CD4-positive, alpha-beta T cell treated with Interleukin-17A for 4 hours (primary cell): ENCODE measurements at places on chromosomes 3 and 15.

DNA sequence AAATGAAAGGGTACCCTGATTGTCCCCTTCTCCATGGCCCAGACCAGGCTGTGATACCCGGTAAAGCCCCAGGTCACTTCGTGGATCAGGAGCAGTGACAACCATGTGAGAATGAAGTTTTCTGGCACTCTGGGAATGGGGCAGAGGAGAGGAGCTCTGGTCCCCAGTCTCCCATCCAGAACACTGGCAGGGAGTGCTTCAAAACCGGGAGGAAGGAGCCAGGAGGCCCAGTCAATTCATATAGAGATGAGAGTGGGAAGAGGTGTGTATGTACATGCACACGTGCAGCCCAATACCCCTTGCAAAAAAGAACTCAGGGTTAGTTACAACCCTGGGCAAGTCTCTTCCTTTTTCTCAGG lies 101.4 kb upstream of the TLE3 start:
- DNase-seq: no peak

DNA sequence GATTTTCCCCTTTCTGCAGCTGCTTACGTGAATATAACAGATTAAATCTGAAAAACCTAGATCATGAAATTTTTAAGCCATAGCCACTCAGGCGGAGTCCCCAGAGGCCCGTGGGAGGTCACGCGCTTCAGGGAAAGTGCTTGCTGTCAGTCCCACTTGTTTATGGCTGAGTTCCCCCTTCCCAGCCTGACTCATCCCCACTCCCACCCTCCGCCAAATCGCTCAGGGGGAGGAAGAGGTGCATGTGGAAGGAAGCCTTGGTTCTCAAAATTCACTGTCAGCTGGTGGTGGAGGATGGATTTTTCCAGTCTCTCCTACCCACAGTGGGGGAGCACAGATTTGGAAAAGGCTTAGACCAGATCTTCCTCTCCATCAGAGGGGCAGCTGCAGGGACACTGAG lies 67.4 kb downstream of the CORO2B start:
- DNase-seq: no peak

GRCh38 chr3:62134061-62134496 lies 239.3 kb downstream of the FEZF2 start:
- no peak for DNase-seq

DNA sequence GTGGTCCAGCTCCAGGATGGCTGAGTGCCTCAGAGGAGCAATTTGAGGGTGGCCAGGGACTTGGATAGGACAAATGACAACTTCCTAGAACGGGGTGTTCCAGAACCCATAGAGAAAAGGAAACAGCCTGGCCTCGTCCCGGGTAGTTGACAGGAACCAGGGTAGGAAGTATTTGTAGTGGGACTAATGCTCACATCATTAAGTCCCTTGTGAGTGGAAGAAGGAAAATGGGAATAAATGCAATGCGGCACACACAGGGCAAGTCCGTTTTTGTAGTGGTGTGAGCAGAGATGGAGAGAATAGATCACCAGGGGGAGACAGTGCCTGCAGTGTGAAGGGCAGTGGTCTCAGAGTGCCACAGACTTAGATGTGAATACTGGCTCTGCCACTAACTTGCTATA lies 19.6 kb downstream of the TIMP4 start:
- no peak for DNase-seq

DNA sequence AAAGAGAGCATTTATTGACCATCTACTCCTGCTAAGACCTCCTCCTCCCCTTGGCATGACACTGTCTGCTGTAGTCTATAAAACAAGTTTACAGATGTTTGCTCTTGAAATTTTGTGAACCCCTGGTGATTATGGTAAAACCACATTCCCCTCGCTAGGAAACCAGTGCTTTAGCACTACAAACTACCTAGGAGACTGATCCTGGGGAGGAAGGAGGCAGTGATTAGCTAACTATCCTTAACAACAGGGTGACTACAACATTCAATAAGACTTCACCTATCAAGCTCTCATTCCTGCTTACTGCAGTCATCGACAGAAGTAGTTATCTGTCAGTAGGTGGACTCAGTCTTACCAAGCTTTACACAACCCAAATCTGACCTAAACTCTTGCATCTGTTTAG lies 371.3 kb downstream of the TUSC7 start:
- no peak for DNase-seq

DNA sequence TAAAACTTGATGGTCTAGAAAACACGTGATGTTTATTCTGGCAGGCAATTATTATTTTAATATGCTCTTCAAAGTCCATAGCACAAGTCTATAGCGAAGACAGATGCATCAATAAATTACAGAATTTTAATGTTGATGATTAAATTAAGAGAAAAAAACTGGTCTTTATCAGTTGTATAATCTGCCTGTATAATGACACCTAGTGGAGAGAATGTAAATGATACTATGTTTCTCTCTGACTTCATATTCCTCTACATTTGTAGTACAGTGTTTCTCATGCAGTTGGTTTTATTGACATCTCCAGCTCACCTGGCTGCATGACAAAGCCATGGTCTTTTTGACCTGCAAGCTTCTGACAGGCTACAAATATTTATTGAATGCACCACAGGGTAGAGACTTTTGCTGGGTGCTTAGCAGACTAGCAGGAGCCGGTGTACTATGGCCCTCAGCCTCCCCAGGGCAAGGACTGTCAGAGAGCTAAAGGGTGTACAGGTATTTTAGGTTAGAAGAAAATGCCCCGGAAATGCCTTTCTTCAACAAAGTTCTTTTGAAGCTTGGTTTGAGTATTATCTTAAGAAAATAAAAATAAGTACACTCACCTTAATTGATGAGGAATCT lies 289.9 kb downstream of the GAP43 start:
- DNase-seq: no peak

GRCh38 chr15:38041576-38041975 lies 107.1 kb downstream of the TMCO5A start:
- DNase-seq: no peak

DNA sequence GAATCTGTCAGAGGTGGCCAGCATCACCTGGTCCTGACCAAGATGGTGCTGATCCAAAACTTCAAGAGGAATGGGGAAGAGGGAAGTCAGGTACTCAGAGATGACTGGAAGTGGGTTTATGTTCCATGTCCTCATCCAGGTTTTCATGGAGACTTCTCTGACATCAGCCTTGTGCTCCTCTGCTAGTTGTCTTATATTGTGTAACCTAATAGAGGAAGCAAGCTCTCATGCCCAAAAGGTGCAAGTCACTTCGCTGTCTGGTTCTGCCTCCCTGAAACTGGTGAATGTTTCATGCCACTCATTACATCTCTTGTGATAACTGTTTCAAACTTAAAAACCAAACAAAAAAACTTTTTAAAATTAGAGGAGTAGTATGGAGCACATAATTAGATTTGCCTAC lies 127.2 kb upstream of the MANF start:
- DNase-seq: no peak

DNA sequence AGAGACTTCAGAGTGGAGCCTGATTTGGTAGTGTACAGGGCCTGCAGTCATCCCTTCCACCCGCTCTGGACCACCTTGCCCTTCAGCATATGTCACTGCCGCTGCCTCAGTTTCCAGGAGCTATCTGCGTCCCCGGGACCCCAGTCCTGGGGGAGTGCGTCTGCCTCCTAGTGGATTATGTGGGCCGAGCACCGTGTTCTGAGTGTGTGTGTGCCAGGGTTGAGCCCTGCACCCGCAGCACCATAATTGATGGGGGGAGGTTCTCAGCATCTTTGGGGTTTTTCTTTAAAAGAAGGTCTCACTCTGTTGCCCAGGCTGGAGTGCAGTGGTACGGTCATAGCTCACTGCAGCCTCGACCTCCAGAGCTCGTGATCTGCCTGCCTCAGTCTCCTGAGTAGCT lies 33.6 kb downstream of the CD276 start:
- no peak for DNase-seq

GRCh38 chr3:24405057-24405456 lies 89.6 kb downstream of the THRB start:
- DNase-seq: no peak

DNA sequence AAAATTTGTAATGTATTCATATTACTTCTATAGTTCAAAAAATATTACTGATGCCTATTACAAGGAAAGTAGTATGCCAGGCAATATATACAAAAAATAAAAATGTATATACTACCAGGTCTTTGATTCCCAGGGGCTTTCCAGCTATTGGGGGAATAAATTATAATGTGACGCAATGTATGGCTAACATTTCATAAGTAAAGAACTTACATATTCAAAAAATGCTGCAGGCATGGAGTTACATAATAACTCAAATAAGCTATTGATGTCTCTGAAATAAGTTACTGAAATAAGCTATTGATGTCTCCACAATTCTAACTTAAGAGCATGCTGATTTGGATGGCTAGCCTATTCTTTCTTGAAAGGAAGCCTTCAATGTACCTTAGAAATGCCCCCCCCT lies 30.2 kb downstream of the MCCC1 start:
- DNase-seq: no peak

- DNase-seq: no peak
Measured at GRCh38 chr3:121748680-121749275, 763 bp downstream of the GOLGB1 start.

DNA sequence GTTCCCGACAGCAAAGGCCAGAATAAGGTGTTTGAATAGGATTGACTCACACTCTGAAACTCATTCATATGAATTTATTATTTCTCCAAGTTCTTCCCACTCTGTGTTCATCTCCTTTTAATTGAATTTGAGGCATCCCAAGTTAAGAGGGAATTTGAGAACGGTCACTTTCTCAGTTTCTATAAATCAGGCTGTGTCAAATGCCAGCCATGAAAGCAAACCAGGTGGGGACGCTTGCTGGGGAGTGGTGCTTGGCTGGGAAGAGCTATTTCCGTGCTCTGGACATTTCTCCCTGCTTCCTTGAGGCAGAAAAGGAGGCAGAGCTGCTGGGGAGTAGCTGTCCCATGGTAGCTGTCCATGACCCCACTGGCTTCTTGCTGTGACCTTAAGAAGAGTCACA lies 116.6 kb downstream of the FBN1 start:
- no peak for DNase-seq

DNA sequence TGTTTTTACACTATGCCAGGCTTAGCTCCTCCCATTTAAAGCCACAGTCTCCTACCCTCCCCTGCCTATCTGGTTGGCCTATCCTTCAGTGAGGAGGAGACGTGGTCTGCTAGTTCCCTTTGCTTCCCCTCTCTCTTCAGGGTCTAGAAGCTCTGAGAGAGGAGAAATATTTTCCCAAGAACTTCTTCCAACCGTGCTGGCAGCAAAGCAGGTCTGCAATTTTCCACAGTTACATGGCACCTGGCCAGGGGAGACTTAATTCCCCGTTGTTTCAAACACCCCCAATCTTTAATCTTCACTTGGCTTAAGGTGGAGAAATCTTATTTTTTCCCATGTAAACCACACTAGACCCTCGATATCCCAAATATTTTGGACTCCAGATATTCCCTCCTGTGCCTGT lies 149.5 kb upstream of the MCTP2 start:
- no peak for DNase-seq

- DNase-seq: no peak
Measured at GRCh38 chr3:159732172-159733111, 256.2 kb upstream of the IL12A start.

DNA sequence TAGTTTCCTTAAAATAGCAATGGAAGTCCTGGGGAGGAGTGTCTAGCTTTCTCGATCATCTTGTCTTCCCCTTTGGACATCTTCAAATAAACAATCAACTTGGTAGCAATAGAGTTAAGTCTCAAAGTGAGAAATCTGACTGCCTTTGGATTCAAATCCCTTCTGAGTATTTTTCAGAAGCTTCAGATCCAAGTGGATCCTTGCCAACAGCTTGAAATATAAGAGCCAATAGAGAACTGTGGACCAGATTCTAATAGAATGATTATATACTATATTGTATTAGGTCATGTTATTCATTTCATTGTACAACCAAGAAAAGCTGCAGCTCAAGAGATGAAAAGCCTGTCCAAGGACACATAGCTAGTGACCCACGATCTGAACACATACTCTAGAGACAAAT lies 60.2 kb downstream of the SYNPR start:
- DNase-seq: no peak

DNA sequence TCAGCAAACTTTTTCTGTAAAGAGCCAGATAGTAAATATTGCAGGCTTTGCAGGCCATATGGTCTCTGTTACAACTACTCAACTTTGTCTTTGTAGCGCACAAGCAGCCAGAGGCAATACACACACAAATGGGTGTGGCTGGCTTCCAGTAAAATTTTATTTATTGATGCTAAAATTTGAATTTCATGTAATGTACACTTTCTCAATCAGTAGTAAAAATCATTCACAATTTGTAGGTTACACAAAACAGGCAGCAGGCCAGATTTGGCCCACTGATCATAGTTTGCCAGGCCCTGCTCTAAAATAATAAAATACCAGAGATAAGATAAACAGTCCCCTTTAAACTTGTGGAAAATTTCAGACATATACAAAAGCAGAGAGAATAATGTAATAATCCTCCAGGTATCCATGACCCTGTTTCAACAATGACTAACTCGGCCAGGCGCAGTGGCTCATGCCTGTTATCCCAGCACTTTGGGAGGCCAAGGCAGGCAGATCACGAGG lies 330.3 kb downstream of the SHQ1 start:
- DNase-seq: no peak

- no peak for DNase-seq
Measured at GRCh38 chr3:59872128-59872527, 822.3 kb upstream of the CFAP20DC start.

DNA sequence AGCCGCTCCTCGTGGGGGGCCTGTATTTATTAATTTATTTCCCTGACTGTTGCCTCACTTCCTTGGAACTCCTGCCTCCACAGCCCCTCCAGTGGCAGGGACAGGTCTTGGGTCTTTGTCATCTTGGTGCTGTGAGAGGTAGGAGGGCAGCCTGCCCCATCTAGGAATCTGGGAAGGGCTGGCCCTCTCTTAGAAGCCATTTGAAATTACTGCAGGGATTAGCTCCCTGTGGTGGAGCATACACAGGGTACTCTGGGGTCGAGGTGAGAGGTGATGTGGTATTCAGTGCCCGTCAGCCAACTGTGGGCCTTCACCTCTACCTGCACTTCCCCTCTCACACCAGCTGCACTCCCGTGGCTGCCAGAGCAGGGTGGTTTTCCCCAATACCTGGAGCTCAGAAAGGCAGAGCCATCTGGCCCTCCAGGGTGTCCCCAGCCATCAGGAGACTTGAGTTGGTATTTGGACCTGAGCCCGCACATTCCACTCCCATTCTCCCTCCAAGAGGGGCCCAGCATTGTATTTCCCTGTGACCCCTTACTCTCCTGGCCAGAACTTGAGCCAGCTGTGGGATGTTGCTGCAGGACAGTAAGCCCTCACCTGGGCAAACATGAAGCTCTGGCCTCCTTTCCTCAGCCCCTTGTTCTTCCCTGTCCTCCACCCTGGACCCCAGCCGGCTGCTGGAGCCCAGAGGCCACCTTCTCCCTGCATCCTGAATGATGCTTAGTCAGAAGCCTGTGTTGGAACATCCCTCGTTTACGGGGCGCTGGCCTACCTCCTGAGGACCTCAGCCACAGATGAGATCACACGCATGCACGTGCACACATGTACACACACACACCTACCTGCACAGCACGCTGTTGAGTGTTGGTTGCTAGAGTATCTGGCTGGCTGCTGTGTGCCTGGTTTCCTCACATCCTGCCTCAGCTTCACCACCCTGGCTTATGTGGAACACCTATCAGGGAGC lies 2.0 kb upstream of the JMJD7 start:
- DNase-seq: no peak
